Stimulated activated CD4-positive, alpha-beta T cell treated with anti-CD3 and anti-CD28 coated beads, Interleukin-15, amount 100 ng/mL, for 1 hour (primary cell): ENCODE measurements at places on chromosomes 6 and 20.

GRCh38 chr20:49699200-49699992 lies 14.3 kb downstream of the B4GALT5 start:
- no peak for DNase-seq

DNA sequence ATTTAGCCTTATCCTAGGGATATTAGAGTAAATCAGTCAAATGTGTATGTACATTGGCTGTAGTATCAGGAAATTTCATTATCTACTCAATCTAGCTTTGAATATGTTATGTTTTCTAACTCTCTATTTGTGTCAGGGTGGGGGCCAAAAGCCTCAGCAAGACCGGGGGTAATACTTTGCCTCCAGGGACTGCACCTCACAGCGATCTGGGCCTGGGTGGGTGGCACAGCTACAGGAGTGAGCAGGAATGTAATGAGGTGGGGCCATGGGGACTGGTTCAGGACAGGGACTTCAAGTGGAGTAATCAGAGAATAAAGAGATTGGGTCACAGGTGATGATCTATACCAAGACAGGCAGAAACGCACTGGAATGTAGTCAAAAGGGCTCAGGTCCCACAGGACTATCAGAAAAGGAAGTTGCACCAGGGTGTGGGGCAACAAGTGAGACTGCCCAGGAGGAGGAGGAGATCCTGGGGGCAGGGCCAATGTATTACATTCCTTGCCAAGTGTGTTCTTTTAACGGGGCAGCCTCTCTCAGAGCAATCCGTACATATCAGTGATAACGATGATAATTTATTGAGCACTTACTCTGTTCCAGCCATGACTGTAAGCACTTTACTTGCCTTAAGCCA lies 54.0 kb downstream of the PIGU start:
- DNase-seq = no peak

GRCh38 chr6:5976811-5977210 lies 29.9 kb downstream of the NRN1 start:
- no peak for DNase-seq

GRCh38 chr20:63055575-63056235 lies 48.9 kb upstream of the BHLHE23 start:
- DNase-seq = no peak

DNA sequence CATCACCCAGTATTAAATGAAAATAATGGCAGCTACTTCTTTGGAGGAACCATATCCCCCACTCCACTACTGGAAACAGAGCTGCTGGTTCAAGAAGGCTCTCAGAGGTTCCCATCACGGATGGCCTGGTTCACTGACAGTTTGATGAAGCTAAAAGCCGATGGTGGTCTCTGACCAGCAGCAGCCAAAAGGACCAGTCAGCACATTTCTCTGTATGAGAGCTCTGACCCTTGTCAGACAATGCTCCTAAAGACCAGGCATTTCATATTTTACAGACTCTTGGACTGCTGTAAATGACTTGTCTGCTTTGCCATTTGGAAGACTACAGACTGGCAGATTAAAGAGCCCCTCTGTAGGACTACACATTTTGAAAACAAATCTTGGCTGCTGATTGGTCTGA lies 16.6 kb downstream of the PRKN start:
- no peak for DNase-seq

GRCh38 chr6:33702345-33702977 lies 9.0 kb downstream of the UQCC2 start:
- no peak for DNase-seq

GRCh38 chr6:168939796-168940195 lies 313.9 kb downstream of the THBS2 start:
- DNase-seq = no peak

GRCh38 chr6:21360336-21360735 lies 233.2 kb upstream of the SOX4 start:
- DNase-seq = no peak

- no peak for DNase-seq
Measured at GRCh38 chr20:2164966-2165365, 63.3 kb downstream of the STK35 start.

DNA sequence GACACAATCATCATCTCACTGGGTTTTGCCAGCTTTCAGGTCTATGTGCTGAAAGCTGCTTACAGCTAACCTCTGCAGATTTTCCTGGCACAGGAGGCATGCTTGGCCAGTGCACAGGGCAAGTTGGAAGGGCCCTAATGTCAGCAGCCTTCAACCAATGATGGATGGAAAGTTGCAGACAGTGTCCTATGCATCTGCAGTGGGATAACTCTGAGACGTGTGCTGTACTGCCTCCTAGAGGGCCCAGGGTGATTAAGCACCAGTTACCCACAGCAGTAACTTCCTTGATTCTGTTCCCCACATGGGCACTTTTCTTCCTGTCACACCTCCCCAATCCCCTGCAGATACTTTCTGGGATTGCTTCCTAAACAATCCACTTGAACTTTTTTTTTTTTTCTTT lies 38.6 kb downstream of the OVOL2 start:
- DNase-seq = no peak

DNA sequence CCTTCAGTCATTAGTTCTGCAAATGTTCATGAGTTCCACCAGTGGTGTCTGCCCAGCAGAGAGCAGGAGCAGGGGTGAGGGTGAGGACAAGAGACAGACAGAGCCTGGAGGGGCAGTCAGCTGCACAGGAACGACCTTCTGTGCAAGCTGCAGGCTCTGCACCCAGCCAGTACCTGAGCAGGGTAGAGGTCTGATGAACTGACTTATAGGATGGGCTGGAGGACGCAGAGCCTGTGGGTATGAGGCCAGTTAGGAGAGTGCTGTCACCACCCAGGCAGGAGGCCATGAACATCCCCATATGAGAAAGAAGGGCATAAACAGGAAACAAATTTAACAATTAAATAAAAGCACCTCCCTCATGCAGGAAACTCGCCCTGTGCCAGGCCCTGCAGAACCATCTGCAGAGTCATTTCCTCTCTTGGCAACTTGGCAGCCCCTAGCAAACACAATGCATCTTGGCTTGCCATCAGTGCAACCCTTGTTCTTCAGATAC lies 17.9 kb downstream of the C6orf15 start:
- peak; percentile 5 for DNase-seq

DNA sequence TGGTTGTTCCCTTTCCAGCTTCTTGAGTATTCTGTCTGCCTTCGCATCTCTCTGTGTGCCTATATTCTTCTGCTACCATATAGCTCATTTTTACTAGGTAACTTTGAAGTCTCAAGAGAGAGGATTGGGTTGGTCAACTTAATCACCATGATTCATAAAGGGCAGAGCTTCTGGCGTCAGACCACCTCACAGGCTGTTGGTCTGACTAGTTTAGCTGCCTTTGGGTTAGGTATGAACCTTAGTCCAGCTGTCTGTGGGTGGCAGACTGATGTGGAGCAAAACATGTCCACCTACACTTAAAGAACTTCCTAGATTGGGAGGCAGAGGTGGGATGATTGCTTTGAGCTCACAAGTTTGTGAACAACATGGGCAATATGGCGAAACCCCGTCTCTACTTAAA lies 192.2 kb upstream of the SGK1 start:
- no peak for DNase-seq

DNA sequence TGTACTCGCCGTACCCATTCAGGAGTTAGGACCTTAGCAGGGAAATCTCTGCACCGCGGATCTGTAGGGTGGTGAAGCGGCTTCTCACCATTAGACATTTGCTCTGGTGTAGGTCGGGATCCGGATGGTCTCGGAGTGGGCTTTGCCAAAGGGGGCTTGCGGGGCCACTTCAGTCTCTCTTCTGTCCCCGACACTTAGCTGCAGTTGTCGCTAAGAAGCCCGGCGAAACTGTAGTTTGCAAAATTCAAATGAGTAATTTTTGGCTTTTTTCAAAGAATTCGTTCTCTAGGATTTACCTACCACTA lies 433 bp downstream of the QRSL1 start:
- DNase-seq = no peak

DNA sequence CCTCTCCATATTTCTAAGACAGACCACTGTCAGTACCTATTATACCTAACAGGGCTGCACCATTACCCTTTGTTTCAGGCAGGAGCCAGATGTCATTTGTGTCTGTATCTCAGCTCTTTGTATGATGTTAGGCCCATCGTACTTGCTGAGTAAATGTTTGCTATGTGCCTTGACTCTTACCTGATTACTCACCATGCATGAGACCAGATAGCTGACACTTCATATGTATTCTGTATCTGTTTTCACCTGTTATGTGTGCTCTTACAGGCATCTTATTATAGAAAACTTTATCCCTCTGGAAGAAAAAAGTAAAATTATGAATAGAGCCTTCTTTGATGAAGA lies 31.7 kb upstream of the ASXL1 start:
- no peak for DNase-seq

DNA sequence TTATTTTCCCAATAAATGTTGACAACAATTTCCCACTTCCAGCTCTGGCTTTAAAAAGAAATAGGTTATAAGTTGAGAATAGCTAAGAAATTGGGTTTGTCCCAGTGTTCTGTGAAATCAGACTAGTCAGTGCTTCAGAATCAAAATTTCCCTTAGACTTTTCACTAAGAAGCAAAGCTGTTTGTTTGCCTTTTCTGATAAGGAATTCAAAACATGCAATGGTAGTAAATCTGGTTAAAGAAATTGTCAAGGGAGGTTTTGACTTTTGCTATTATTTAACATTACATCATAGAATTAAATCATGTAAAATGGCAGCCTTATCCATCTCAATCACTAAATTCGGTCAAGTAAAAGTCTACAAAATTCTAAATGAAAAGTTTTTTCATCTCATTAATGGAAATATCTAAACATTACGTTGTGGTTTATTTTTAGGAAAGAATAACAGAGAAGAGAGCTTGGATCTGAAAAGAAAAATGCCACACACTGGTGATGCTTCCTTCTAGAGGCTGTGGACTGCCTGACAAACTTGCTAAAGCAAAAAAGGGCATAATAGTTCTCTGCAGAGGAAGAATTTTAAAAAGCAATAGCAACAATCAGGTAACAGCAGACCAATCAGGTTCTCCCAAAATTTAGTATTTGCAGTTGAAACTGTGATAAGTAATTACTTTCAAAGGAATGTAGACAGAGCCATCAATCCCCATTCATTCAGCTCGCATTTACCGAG lies 36.4 kb downstream of the PLAGL1 start:
- DNase-seq = no peak

GRCh38 chr6:44058617-44059358 lies 68.5 kb downstream of the MRPL14 start:
- DNase-seq = no peak

- peak; percentile 86 for DNase-seq
Measured at GRCh38 chr6:79777713-79778579, 146.8 kb downstream of the SH3BGRL2 start.

DNA sequence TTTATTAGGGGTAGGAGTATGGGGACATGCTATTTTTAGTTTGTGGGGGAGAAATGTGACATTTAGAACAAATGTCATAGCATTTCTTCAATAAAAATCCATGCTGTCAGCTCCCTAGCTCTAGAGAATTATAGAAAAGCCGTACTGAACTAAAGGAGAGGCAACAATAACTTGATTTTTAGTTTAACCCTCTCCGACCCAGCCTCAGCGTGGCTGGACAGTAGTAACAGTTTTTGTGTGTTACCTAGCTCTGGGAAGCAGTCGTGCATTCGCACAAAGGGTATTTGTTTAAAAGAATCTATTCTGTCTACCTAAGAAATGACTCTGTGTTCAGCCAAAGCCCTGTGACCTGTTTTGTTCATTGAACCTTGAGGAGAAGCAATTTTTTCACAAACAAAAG lies 442.4 kb upstream of the SOX4 start:
- DNase-seq = no peak

GRCh38 chr6:112348891-112349635 lies 1.9 kb downstream of the RFPL4B start:
- DNase-seq = no peak
